ENCODE measurements at places on chromosomes 13 and 19. TPM values are rescaled to one million over a fixed set of nuclear protein-coding genes. Genes with fewer than 3 reads are reported as not detected.

- H3K27ac ChIP-seq, result peak overlapping the region; percentile 62
- no peaks in the 10 kb centered on the region for H3K27me3 ChIP-seq
- no peak for DNase-seq
- peak overlapping the region; percentile 92 for H3K4me3 ChIP-seq
These were observed 536 bp downstream of the UBA2 start for GRCh38 chr19:34428549-34429285.

DNA sequence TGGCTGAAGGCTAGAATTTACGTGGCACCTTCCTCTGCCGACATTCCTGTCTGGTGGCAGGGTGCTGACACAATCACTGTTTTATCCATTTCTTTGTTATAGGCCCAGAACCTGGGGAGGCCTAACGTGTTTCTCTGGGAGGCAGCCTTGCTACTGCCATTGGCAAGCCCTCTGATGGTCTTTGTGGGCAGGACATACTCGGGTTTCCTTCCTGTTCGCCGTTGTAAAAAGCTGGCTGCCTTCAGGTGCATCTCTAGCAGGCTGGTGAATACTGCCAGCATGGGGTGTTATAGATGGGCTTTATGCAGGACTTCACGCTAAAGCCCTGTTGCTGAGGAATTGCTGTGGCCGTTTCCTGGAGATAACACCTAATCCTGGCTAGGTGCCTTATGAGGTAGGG, 28.1 kb downstream of the B3GLCT start:
- no peaks in the 10 kb centered on the region for H3K36me3 ChIP-seq
- no peak for DNase-seq
- H3K4me3 ChIP-seq, result no peak overlapping the region

GRCh38 chr13:110361365-110361911, 54.4 kb downstream of the COL4A2 start:
- H3K27ac ChIP-seq, result no peak overlapping the region
- no peaks in the 10 kb centered on the region for H3K27me3 ChIP-seq
- H3K4me3 ChIP-seq, result no peak overlapping the region
- no peak for DNase-seq
- H3K36me3 ChIP-seq, result no peaks in the 10 kb centered on the region
- H3K4me1 ChIP-seq, result no peaks in the 10 kb centered on the region

DNA sequence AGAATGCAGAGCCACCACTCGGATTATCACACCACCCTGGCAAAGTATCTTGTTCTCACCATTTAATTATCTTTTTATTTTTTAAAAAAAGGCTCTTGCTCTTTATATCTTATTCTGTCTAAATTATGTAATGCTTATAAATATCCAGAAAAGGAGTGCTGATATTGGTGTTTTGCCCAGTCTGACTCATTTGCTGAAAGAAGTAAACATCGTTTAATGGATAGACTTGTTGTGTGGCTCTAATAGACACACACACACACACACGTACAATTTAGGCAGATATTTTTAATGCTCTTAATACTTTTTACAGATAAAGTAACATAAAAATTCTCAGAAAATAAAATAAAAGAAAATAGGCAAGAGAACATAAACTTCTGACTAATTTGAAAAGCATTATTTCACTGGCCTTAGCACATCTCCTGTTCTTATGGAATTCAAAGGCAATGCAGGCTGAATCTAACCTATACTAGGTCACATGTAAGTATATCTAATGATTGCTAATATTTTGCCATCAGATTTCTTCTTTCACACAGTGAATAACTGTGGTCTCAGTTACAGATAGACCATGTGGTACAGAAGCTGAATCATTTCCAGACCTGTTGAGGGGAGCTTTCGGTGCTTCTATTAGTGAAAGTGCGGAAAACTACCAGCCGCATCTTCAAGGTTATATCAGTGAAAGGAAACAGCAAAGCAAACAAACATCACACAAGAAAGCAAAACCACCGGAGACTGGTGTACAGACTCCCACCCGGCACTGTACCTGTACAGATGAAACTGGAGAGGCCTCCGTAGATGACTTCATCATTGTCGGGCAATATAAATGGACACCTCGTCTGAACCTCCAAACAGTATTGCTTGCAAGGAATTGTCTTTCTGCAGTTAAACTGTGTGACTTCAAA, 642.1 kb upstream of the ARGLU1 start:
- H3K36me3 ChIP-seq, result no peaks in the 10 kb centered on the region
- no peak overlapping the region for H3K4me3 ChIP-seq
- no peak for DNase-seq

Gene FUT6
- polyA plus RNA-seq, result 2.9 TPM

- no peaks in the 10 kb centered on the region for H3K27me3 ChIP-seq
- no peak for DNase-seq
- peaks cover 11% of the 10 kb centered on the region for H3K36me3 ChIP-seq
- peaks cover 15% of the 10 kb centered on the region for H3K4me1 ChIP-seq
These were observed 6.2 kb downstream of the RPL28 start for GRCh38 chr19:55391702-55392615.

Gene JAK3
- 4.3 TPM for polyA plus RNA-seq
